CD4-positive, alpha-beta memory T cell (primary cell): ENCODE measurements at places on chromosomes 5 and 9. TPM values are rescaled to one million over a fixed set of nuclear protein-coding genes. Genes with fewer than 3 reads are reported as not detected.

DNA sequence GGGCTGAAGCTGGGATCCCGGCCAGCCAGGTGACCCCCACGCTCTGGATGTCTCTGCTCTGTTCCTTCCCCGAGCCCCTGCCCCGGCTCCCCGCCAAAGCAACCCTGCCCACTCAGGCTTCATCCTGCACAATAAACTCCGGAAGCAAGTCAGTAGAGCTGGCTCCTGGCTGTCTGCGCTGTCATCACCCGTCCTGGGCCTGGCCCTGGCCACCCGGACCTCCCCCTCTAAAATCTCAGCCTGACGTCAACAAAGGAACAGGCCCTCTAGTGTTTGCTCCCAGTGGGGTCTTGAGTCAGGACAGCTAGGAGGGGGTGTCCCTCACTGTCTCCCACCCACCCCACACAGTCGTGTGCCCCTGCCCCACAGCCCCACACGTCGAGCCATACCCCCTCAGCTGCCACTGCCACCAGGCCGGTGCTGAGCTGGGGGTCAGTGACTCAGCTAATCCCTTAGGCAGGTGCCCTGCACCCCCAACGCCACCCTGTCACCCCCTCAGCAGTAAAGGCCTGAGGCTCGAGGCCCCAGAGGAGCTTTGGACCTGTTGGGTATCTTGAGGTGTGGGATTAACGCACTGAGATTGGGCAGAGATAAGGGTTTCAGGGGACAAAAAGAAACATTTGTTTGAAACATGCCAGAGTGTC lies 1.1 kb upstream of the LCNL1 start:
- no peak for DNase-seq

TLN1 gene
- 137 TPM for polyA plus RNA-seq

UAP1L1 gene
- polyA plus RNA-seq, result 0.81 TPM

NDST1 gene
- not detected for polyA plus RNA-seq

- DNase-seq, result no peak
These were observed 56.6 kb upstream of the LMNB1 start for GRCh38 chr5:126720369-126720768.

GRCh38 chr5:61178702-61179101 lies 16.4 kb upstream of the SMIM15 start:
- no peak for DNase-seq
